Uterus (tissue), 4 donors: ENCODE measurements at places on chromosomes 11 and 22. TPM values are rescaled to one million over a fixed set of nuclear protein-coding genes. Genes with fewer than 3 reads are reported as not detected.

DNA sequence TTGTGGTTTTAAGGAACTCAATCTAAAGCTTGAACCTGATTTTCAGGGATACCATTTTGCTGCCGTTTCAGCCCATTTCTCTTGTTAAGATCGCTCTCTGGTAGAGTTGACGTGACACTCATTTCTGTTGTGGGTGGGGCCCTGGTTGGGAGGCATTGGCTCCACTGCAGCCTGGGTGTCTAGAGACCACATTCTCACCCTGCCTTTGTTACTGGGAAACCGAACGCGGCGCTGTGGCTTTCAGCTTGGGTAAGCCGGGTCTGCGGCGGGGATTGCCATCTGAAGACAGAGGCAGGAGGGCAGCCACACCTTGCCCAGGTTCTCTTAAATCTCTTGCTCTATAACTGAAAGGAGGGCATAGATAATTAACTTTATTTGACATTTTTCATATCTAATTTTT is 3.2 kb downstream of the EHF start:
- no peak for DNase-seq

DNA sequence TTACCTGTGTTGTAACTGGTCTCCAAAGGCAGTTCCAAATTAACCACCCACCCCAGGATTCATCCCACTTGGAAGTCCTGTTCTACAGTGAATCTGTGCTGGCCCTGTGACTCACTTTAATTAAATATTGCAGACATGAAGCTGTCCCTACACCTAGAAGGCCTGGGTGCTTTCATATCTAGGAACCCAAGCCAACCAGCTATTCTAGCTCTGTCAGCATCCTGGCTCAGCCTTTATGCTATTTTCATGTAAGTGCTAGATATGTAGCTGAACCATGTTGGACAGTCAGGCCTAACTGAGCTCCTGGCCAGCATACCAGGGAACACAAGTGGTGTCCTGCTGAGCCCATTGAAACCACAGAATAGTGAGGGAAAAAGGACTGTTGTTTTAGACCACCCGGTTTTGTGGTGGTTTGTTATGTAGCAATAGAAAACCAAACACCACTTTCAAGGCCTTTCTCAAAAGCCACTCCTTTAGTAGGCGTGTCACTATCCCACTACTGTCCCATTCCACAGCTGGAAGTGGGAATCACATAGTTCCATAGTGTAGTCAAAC is 30.3 kb downstream of the CNTF start:
- DNase-seq, result no peak

DNA sequence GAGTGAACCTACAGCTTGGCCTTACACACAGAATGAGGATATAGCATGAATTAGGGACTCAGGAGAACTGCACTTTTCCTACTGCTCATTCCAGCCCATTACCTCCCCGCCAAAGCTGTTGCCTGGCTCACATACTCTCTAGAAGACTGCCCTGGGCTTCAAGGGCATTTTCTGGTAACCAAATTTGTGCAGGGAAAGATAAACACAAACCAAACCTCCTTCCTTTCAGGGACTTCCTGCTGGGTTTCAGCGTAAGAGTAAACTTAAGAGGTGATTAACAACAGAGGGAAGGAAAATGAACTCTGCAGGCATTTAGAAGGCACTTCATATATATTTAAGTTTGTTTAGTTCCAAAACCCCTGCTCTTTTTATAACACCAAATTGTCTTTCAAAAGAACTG is 194.9 kb downstream of the SWAP70 start:
- DNase-seq, result no peak

- no peak for DNase-seq
These were observed 2.3 kb upstream of the CRY2 start for GRCh38 chr11:45844822-45845578.

DNA sequence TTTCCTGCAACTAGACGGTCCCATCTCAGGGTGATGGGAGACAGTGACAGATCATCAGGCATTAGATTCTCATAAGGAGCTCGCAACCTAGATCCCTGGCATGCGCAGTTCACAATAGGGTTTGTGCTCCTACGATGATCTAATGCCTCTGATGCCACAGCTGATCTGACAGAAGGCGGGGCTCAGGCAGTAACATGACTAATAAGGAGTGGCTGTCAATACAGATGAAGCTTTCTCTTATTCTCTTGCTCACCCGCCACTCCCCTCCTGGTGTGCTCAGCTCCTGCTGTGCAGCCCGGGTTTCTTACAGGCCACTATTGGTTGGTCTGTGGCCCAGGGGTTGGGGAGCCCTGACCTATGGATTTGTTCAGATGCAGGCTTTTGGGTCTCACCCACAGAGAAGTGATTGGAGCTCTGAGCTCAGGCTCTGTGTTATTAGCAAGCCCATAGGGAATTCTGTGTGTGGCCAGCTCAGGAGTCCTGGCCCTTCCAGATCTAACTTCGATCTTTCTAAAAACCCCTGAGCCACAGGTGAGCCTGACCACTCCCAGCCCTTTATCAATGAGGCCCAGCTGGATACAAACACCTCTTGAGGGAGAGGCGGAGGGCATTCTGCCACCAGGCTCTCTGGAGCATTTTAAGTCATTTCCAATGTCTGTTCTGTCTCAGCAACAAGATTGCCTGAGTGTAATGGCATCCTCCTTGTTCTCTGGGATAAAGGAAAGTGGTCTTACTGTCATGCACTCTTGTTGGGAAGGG is 351.8 kb downstream of the BUD13 start:
- no peak for DNase-seq

- no peak for DNase-seq
These were observed 196.4 kb downstream of the LARGE1 start for GRCh38 chr22:33723915-33724314.

- no peak for DNase-seq
These were observed 26.1 kb upstream of the TTLL12 start for GRCh38 chr22:43213051-43213450.

- DNase-seq, result no peak
These were observed 5.3 kb upstream of the NAA40 start for GRCh38 chr11:63933459-63933858.

- DNase-seq, result no peak
These were observed 7.8 kb downstream of the DCPS start for GRCh38 chr11:126311401-126312291.

GRCh38 chr11:104152941-104153505 is 10.9 kb downstream of the PDGFD start:
- no peak for DNase-seq

DNA sequence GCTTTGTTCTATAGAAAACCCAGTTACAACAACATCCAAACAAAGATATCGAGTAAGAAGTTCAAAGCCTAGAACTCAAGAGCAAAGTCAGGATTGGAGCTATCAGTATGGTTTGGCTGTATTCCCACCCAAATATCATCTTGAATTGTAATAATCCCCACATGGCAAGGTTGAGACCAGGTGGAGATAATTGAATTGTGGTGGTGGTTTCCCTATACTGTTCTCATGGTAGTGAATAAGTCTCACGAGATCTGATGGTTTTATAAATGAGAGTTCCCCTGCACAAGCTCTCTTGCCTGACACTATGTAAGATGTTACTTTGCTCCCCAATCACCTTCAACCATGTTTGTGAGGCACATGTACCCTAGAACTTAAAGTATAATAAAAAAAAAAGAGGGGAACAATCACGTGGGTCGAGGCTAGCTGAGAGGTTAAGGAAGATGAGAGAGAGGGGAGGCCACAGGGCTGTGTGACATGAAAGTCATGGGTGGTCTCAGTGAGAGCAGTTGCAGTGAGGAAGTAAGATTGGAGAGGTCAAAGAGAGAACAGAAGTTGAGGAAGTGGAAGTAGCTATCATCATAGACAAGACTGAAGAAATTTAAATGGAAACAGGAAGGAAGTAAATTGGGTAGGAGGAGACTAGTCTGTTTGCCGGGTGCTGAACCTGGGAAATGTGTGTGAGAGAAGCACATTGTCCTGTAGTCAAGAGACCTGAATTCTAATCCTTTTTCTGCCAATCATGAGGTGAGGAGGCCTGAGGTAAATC is 80.1 kb upstream of the CD44 start:
- DNase-seq, result no peak

DNA sequence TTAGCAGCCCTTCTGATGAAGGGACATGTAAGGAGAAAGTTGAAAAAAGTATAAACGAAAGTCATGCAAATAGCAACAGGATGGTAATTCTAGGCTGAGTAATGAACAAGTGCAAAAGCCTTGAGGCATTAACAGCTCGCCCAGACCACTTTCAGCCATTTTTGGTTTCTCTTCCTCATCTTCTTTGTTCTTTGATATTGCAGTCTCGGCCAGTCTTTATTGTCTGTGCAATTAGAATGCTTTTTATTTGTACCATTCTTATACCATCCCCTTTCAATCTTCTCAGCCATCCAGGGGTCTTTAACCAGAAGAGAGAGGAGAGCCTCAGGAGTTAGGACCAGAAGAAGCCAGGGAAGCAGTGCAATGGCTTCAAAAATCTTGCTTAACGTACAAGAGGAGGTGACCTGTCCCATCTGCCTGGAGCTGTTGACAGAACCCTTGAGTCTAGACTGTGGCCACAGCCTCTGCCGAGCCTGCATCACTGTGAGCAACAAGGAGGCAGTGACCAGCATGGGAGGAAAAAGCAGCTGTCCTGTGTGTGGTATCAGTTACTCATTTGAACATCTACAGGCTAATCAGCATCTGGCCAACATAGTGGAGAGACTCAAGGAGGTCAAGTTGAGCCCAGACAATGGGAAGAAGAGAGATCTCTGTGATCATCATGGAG is 7.3 kb downstream of the TRIM34 start:
- no peak for DNase-seq

GRCh38 chr22:35746248-35746647 is 28.6 kb downstream of the APOL5 start:
- no peak for DNase-seq

DNA sequence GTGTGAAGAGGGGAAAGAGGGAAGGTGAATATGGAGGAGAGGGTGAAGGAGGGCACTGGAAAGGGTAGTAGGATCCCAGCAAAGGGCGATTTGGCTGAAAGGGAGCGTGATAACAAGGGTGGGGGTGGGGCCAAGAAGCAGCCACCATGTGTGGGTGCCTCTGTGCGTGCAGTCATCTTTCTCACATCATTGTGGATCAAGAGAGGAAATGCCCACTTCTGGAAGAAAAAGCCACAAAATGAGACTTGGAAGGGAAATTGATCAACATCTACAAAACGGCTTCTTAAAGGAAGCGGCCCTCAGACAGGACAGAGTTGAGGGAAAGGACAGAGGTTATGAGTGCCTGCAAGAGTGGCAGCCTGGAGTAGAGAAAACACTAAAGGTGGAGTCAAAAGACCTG is 1.2 kb upstream of the CXCR5 start:
- no peak for DNase-seq

OR5A1 gene
- not detected for total RNA-seq

RBMXL2 gene
- total RNA-seq, result 0.14 TPM

CHRNA10 gene
- 0.76 TPM for total RNA-seq

FIBP gene
- 239 TPM for total RNA-seq

TH gene
- 0.37 TPM for total RNA-seq

VSIG10L2 gene
- total RNA-seq, result not detected

OTOG gene
- not detected for total RNA-seq
